ENCODE measurements at places on chromosomes 13 and 19. TPM values are rescaled to one million over a fixed set of nuclear protein-coding genes. Genes with fewer than 3 reads are reported as not detected.

DNA sequence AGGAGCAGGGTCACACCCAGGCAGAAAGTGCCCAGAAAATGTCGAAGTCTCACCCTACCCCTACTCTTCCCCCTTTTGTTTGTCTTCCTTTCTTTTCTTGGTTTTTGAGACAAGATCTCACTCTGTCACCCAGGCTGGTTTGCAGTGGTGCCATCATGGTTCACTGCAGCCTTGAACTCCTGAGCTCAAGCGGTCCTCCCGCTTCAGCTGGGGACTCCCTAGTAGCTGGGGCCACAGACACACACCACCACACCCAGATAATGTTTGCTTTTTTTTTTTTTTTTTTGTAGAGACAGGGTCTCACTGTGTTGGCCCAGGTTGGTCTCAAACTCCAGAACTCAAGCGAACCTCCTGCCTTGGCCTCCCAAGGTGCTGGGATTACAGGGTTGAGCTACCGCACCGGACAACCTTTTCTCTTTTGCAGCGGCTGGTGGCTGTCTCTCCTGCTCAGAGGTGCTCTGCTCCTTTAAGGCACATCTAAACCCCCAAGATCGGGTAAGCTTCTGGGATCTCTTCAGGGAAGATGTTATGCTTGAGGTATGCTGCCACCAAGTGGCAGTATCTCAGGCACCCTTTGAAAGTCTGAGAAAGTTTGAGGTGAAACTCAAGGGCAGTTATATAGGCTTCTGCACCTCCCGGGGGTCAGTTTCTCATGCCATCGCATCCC, 22.4 kb upstream of the EBI3 start:
- peak; percentile 43 for DNase-seq
- H3K27me3 ChIP-seq, result no peaks in the 10 kb centered on the region
- H3K27ac ChIP-seq, result no peak overlapping the region
- peaks cover 9% of the 10 kb centered on the region for H3K4me1 ChIP-seq
- no peaks in the 10 kb centered on the region for H3K36me3 ChIP-seq
- no peak overlapping the region for H3K4me3 ChIP-seq

GRCh38 chr13:68050761-68051160, 820.6 kb upstream of the PCDH9 start:
- H3K4me3 ChIP-seq, result no peak overlapping the region
- no peaks in the 10 kb centered on the region for H3K27me3 ChIP-seq
- no peaks in the 10 kb centered on the region for H3K4me1 ChIP-seq
- no peak for DNase-seq
- H3K36me3 ChIP-seq, result no peaks in the 10 kb centered on the region

GRCh38 chr13:48563626-48564025, 30.7 kb upstream of the RCBTB2 start:
- H3K27ac ChIP-seq, result no peak overlapping the region
- no peaks in the 10 kb centered on the region for H3K4me1 ChIP-seq

DNA sequence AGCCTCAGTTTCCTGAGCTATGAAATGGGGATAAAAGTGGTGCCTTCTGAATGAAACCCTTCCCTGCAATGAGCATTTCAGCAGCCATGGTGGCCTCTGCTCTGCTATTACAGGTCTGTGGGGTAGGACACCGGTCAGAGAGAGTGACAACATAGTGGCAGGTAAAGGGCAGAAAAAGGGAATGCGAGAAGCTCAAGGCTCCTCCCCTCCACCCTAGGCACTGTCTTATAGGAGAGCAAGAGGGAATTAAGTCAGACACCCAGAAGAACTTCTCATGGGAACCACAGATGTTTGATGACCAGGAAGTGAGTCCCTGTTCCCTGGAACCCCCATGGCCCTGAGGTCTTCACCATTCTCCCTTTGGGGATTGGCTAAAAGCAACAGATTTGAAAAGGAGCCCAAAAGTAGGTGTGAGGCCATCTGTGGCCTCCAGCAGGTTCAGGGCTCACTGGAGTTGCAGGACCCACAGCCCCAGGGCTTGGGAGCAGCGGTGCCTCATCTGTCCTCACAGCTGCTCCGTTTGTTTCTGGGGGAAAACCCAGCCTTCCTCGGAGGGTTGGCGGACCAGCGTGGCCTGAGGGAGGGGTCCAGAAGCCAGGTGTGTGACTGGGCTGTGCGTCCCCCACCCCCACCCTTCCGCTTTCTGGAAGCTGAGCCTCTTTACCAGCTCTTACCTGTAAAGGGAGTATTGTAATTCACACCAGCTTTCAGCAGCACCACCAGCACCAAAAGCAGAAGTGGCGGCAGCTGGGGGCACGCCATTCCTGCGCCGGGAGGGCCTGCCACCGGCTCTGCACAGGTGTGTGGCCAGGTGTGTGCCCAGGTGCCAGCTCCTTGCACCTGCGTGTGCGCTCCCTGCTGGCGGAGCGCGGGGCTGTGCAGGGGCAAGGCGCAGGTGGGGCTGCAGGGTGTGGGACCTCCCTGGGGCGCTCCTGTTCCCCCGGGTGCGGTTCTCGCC, 19.4 kb downstream of the IQCN start:
- H3K27ac ChIP-seq, result peak overlapping the region; percentile 98
- H3K4me3 ChIP-seq, result peak overlapping the region; percentile 54
- no peaks in the 10 kb centered on the region for H3K27me3 ChIP-seq
- H3K36me3 ChIP-seq, result no peaks in the 10 kb centered on the region
- H3K4me1 ChIP-seq, result peaks cover 39% of the 10 kb centered on the region

TMEM59L gene
- 0.65 TPM for total RNA-seq
